Dermis microvascular lymphatic vessel endothelial cell (primary cell): ENCODE measurements at places on chromosomes 11 and 22.

GRCh38 chr11:82924522-82925224 is 23.1 kb downstream of the DDIAS start:
- DNase-seq: no peak

DNA sequence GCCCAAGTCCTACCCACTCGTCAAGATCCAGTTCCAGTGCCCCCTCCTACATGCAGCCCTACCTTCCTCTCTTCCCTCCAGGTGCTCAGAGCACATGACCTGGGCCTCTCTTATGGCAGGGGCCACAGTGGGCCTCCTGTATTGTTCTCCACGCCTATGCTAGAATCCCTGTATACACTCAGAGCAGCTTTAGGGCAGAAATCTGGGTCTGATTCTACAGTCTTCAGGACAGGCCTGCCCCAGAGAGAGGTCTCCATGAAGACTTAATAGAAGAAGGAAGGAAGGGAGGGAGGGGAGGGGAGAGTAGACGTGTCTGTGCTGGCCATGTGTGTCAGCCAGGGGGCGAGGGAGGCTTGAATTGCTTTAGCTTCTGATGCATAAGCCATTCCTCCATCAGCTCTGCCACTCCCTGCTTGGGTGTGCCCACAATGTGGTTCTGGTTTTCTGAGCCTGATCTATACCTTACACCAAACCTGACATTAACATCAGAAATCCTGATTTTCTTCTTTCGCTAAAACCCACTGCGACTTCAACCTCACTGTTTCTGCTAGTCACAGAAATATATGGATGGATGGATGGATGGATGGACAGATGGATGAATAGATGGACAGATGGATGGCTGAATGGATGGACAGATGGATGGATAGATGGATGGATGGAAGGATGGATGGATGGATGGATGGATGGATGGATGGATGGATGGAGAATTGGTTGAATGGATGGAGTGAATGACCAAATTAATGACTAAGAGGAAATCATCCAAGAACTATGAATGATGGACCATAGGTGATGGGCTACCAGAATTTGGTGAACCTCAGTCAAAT is 56.6 kb upstream of the PRDM11 start:
- DNase-seq: no peak

DNA sequence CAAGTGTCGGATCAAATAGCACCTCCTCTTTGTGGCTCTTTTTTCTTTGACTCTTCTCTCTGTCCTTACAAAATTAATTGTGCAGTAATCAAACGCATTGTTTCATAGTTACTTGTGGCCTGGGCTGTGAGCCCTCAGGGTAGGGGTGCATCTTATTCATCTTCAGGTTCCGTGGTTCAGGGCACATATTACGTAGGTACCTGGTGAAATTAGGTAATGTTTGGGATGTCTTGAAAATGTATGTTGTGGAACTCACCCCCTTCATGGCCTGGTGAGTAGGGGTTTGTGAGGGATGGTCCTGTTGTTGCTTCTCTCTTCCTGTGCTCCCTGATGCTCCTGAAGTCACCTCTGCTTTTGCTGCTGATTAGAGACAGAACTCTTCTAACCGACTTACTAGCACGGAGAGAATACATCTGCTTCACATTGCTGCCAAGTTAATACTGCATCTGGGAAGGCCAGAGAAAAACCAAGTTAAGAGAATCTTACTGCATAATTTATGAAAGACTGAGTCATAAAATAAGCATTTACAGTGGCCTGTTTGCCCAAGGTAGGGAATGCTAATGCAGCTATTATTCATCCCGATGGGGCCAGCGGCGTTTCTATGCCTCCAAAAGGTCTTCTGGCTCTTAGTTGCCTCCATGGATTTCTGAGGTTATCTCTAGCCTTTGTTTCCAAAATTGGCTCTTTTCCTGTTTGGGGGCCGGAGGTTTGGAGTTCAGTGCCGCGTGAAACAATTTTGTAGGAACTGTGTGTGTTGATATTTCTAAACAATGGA is 66.9 kb downstream of the TBC1D22A start:
- no peak for DNase-seq

GRCh38 chr11:123057661-123058305 is 4.2 kb downstream of the HSPA8 start:
- DNase-seq: no peak

DNA sequence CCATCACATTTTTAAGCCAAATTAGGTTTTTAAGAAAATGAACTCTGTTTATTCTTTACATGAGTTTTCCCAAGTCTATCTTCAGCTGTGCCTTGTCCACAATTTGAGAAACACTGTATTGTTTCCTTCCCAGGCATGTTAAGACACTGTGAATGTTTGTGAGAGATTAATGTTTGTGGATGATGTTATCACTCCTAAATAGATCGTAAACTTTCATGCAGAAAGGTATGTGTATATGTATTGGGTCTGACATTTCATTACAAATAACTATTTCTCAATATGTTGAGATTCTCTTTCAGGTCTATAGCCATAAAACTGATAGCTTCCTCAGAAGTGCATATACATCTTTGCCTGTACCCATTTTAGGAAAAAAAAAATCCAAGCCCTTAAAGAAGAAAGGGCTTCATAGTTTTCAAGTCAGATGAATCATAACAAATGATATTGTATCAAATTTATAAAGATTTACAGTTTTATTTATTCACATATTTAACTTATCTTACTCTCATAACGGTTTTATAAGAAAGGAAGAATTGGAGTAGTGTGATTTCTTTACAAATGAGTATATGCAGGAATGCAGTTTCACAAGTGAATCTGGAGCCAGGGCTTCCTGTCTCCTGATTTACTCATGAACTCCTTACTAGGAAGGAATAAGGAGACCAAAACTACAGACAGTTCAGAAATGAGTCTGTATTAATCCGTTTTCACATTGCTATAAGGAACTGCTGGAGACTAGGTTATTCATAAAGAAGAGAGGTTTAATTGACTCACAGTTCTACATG is 11.2 kb downstream of the OR8D1 start:
- no peak for DNase-seq

DNA sequence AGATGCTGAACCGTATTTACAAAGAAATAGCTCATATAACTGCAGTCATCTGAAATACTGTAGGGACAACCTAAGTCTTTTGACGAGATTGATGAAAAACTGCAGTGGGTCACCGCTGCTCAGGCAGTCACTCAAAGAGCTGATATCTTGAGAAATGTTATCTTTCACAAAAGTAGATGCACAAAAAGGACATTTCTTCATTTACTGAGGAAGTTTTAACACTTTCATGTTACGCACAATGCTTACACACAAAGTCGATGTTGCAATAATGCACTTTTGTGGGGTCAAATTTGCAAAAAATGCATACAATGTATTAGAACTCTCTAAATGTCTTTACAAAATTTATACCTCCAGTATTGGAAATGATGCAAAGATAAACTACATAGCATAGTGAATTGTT is 16.2 kb upstream of the OR10V1 start:
- DNase-seq: no peak
